ENCODE measurements at places on chromosomes 7 and 10. TPM values are rescaled to one million over a fixed set of nuclear protein-coding genes. Genes with fewer than 3 reads are reported as not detected.

GRCh38 chr10:101617102-101617823 is 29.1 kb downstream of the DPCD start:
- DNase-seq = no peak

DNA sequence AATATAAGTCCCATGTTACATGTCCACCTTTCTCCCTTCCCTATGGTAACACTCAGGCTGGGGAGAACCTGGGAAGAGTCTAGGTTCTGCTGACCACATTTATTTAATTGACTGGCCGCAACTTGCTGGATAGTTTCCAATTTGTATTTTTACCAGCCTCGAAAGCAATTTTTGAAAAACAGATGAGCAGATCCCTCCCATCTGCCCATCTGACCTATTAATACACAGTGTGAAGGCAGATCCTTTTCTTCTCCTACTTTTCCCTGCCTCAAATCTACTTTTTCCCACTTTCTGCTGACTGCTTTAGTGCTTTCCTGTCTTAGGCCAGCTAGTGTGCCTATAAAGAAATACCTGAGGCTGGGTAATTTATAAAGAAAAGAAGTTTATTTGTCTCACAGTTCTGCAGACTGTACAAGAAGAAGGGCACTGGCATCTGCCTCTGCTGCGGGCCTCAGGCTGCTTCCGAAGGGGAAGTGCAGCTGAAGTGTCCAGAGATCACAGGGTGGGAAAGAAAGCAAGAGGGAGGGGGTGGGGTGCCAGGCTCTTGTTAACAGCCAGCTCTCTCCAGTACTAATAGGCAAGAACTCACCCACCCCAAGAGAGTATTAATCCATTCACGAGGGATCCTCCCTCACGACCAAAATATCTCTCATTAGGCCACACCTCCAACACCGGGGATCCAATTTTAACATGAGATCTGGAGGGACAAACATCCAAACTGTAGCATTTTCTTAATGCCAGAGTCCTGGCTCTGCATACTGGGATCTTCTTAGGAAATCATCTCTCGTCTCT is 336.0 kb upstream of the IGFBP3 start:
- no peak for DNase-seq

- no peak for DNase-seq
Measured at GRCh38 chr7:92461027-92462003, 14.0 kb downstream of the GATAD1 start.

DNA sequence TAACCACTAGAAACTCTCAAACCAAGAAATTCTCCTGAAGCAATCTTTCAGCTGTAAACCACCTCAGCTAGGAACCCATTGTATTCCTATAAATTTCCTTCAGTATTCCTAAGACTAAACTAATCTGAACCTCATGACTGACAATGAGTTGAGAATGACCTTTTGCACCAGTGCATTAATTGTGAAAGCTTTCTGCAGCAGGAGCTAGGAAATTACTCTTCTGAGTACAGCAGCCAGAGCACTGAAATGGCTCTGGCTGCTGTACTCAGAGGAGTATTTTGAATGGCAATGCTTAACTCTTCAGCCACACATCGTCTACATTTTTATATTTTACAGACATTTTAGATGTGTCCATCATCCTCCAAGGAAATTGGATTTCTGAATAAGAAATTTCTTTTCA is 109.7 kb downstream of the PCDH15 start:
- DNase-seq = no peak

DNA sequence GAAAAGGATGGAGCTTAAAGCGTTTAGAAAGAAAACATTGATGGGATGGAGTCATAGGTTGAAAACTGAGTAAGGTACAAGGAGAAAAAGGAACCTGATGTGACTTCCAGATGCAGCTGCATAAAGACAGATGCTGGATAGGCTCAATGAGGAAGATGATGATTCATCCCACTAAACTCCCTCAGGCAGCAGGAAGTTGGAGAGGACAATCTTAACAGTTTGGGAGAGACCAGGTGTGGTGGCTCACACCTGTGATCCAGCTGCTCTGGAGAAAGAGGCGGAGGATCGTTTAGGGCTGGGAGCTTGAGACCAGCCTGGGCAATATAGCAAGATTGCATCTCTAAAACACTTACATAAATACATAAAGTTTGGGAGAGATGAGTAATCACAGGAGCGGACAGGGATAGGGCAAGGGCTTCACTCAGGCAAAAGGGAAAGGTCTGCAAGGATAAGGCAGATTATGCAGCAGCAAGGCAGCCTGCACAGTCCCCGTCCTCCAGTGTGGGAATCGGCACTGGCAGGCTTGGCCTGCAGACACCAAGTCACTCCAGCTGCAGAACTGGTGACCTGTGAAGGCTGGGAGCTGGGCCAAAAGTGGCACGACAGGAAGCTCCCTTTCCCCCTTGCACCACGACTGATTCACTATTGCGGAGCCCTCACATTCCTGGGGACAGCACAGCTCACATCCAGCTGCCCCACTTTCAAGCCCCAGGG is 438.5 kb downstream of the GRID1 start:
- DNase-seq = no peak

GRCh38 chr7:460374-461116 is 59.1 kb downstream of the PDGFA start:
- peak; percentile 80 for DNase-seq

GRCh38 chr10:4257939-4258465 is 473.0 kb upstream of the KLF6 start:
- no peak for DNase-seq

GRCh38 chr7:150311711-150312110 is 11.4 kb upstream of the LRRC61 start:
- no peak for DNase-seq

DNA sequence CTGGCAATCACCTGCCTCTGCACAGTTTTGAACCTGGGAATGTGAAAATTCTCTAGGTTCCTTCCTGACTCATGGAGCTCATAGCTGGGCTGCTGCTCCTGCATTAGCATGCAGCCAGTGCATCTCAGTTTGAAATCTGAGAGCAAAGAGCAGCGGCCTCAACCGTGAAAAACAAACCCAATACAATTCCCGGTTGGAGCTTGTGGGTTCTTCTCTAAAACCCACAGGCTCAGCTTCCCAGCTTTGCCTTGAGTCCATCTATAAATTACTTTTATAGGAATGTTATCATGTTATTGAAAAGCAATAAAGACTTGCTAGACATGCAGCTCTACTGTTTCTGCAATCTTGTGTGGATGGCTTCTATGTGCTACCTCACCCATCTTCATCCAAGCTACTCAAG is 191.7 kb downstream of the CXCL12 start:
- no peak for DNase-seq

GRCh38 chr10:131553121-131553520 is 241.6 kb upstream of the TCERG1L start:
- peak; percentile 24 for DNase-seq

GRCh38 chr10:103510046-103510685 is 16.7 kb downstream of the NEURL1 start:
- DNase-seq = peak; percentile 58

GRCh38 chr7:158547817-158548216 is 39.8 kb downstream of the PTPRN2 start:
- DNase-seq = no peak

- DNase-seq = no peak
Measured at GRCh38 chr10:109207361-109207760, 716.0 kb downstream of the XPNPEP1 start.

Gene PRLHR
- total RNA-seq = not detected

Gene OPN4
- not detected for total RNA-seq

Gene MKRN1
- total RNA-seq = 59.1 TPM

Gene PILRB
- 17.7 TPM for total RNA-seq

Gene AGMO
- 1.9 TPM for total RNA-seq

Gene BTBD16
- total RNA-seq = not detected

Gene AKR1E2
- 11.4 TPM for total RNA-seq

All from posterior vena cava (tissue), 2 donors.